Neural crest cell (in vitro differentiated cells): ENCODE measurements at places on chromosomes 2 and 18. TPM values are rescaled to one million over a fixed set of nuclear protein-coding genes. Genes with fewer than 3 reads are reported as not detected.

DNA sequence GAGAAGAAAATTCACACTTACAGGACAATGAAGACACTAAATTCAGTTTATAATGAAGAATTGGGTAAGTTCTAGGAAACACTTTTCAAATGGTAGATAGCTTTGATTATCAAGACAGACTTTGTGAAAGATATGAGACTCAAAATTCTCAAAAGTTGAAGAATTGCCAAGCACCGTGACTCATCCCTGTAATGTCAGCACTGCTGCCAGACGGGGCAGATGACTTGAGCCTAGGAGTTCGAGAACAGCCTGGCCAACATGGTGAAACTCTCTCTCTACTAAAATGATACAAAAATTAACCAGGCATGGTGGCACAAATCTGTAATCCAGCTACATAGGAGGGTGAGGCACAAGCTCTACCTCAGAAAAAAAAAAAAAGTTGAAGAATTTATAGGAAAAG lies 1820.1 kb upstream of the LRRTM1 start:
- DNase-seq, result no peak

GRCh38 chr18:45039376-45039775 lies 358.7 kb downstream of the SETBP1 start:
- no peak for DNase-seq

DNA sequence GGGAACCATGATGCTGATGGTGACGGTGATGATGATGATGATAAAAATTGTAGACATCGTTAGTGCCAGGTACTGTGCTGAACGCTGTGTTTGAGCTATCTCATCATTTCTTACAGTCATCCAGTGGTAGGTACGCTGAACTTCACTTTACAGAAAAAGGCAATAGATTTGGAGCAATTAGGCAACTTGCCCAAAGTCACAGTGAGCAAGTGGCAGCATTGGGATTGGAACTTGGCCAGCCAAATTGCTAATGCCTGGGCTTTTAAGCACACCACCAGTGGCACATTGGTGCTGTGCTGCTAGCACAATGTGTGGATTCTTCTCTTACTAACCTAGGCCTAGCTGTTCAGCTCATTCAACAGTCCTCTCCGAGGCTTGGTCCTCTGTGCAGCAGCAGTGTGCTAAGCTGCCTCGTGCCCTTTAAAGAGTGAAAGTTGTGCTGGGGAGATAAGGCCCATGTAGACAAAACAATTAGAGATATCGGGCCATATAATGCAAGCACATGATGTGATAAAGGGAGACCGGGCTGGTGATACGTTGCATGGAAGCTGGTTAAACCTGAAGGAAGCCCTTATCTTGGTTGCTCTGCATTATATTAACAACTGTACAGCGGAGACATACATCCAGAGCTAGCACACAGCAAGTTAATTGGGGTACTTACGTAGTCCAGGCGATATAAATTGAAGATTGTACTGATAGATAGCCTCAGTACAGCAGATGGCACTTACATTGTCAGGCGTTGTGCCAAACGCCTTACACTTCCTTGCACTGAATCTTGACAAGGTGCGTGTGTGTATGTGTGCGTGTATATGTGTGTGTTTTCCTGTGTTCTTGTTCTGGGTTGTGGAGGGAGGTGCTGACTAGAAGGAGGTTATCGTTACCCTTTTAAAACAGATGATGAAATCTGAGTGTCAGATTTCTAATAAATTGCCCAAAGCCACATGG lies 28.4 kb downstream of the HK2 start:
- DNase-seq, result no peak

- no peak for DNase-seq
Observed at GRCh38 chr2:199757233-199757870, 93.6 kb downstream of the FTCDNL1 start.

DNA sequence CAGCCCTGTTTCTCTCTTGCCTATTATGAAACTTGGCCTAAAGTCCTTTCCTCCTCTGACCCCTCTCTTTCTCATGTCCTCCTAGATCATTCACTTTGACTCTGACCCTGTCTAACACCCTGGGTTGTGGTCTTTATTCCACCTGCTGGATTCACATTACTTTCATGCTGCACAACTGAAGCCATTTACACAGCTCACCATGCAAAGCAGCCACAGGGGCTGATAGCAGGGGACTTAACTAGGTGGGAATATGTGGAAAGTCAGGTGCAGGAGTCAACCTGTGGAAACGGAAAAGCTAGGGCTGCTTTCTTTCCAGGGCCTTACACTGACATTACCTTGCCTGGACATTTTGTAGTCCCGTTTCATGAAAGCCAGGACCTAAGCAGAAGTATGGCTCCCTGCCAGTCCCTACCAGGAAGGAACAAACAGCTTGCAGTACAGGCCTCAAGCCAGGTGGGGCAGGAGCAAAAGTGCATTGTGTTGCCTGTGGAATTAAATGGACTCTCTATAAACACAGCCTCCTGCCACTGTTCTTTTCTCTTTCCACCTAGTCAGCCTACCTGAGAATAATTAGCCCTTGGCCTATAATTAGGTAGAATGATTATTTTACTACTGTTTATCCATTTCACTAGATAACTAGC lies 11.8 kb downstream of the MAPRE3 start:
- no peak for DNase-seq

DNA sequence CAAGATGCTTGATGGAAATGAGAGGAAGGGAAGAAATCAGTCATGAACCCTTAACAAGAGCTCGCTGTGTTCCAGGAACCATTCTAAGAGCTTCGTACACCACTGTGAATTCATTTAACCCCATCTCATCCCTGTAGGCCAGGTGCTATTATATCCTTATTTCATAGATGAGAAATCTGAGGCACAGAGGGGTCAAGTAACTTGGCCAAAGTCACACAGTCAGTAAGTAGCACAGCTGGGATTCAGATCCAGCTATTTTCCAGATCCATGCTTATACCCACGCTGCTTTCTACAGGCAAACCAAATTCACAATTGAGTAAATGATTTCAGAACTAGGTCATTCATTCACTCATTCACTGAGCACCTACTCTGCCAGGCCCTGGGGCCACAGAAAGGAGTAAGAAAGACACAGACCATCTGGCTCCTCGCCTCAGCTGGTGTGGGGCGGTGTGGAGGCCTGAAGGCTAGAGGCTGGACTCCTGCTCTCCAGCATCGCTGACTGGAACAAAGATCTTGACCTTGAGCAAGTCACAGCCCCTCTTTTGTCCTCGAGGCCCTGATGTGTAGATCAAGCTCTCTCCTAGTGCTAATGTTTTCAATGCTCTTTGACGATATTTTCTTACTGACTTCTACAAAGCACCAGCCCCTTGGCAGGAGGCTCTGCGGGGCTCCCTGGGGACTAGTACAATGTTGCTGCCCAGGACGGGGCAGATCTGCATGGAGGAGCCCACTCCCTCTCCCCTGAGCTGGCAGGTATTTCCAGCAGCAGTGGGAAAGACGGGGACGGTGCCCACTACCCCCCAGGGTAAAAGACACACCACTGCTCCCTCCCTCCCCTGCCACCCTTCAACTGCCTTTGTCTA lies 26.5 kb downstream of the STEAP3 start:
- DNase-seq, result no peak

The ARHGEF33 gene
- 0.59 and 1.1 TPM in 2 replicates for total RNA-seq

The DTNA gene
- total RNA-seq, result 11.3 and 13.3 TPM in 2 replicates

The HOXD12 gene
- total RNA-seq, result not detected in 2 replicates

The SAG gene
- not detected in 2 replicates for total RNA-seq
